ENCODE measurements at places on chromosomes 1 and 21. TPM values are rescaled to one million over a fixed set of nuclear protein-coding genes. Genes with fewer than 3 reads are reported as not detected.

- DNase-seq, result no peak
Measured at GRCh38 chr1:206666954-206667665, 17.6 kb upstream of the MAPKAPK2 start.

Gene UTS2
- not detected for polyA plus RNA-seq

DNA sequence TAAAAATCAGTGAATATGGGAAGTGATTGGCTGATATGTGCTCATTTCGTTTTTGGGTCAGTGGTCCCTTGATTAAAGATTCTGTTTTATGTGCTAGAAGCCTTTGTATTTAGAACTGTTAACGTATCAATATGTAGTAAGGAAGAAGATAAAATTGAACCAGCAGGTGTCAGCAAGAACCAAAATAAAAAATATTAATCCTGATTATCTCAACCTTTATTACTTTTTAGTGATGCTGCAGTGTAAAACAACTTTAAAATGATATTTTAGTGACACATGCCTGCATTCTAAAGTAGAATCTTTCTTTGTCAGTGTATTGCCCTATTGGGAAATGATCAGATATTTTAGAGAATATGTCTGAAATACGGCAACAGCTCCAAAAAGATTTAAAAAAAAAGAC is 49.5 kb downstream of the NEK7 start:
- no peak for DNase-seq

GRCh38 chr1:2032737-2033136 is 13.6 kb downstream of the GABRD start:
- DNase-seq, result no peak

DNA sequence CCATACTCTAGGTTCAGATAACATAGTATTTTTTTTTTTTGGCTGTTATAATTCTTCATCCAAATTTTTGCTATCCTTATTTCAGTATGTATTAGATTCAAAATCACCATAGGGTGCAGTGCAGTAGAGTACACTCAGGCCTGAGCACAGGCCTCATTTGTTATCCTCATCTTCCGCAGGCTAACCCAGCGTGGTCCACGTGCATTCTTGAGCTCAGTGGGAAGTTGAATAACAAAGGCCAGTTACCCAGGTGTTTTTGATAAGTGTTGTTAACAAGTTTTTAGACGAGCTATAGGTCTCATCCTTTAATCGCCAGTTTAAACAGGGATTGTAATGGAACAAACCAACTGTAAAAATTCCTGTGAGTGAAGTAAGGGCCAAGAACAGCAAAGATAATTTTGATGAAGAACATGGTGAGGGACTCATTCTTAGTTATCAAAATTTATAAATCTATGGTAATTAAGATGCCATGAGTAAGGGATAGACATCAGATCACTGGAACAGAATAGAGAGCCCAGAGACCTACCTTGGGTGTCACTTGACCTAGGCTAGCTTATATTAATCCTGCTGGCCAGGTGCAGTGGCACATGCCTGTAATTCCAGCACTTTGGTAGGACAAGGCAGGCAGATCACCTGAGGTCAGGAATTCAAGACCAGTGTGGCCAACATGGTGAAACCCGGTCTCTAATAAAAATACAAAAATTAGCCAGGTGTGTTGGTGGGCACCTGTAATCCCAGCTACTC is 22.0 kb downstream of the FLVCR1 start:
- DNase-seq, result no peak

- DNase-seq, result no peak
Measured at GRCh38 chr1:239947801-239948200, 143.9 kb upstream of the FMN2 start.

DNA sequence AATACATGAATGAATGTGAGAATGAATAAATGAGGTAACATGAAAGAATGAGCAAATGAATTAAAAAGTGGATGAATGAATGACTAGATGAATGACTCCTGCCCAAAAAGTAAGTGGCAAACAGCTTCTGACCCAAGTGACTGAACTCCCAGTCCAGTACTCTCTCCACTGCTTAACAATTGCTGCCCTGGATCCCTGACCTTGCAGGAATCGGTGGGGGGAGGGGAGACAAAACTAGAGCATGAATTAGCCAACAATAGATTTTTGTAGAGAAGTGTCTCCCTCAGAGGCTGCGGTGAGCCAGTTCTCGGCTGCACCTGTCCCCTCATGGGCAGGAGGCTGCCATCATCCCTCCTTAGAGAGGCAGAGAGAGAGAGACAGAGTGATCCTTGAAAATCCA is 5.9 kb upstream of the GRIK3 start:
- DNase-seq, result no peak

DNA sequence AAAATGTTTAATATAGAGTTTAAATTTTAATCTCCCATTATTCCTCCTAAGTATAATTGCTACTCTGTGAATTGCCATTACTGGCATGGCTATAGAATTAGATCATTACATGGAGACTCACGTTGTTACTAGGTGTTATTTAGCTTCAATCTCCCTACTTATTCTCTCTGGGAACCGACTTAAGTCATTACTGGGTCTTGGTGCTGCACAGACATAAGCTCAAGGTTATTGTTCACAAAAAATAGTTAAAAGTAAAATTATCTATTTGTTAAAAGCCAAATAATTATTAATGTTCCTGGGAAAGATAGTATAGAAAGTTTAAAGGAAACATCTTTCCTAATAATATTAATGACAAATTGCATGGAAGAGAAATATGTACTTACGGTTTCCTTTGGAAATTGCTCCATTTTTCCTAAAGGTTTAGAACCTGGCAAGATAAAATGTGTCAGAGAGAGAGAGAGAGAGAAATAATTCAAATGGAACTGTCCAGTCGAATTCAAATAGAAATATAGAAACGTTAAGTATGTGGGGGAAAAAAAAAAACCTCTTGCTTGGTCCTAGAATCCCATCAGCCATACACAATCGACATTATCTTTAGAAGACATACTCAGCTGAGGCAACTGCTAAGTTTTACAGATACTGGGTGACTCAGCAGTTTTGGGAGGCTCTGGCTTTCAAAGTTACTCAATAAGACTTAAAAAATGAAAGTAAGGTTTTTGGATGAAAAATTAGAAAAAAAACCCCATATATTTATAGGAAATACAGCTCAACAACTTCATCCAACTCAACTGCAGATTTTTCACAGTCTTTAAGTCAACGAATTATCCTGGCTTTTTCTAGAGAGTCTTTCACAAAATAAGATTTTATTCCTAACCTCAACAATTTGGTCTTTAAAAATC is at the start of gene SPTA1:
Gene SPTA1, minus strand, starts transcription at position 605 of the 899 bp plus-strand sequence. Its CDS starts 198 bp downstream, at position 407.
- no peak for DNase-seq

DNA sequence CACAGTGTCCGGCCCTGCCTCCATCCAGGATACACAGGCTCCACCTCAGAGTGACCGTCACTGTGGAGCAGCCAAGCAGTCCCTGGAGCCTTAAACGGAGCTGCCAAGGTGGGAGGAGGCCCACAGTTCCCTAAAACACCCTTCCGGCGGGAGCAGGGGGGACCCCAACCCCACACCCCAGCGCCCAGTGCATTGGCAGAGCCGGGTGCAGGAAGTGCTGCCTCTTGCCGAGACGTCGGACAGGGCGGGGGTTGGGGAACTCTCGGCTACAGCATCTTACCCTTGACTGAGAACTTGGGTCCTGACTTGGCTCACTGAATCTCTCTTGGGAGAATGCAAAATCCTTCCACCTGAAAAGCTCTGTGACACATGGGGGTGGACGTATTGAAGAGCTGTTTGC is 38.7 kb upstream of the TMEM51 start:
- DNase-seq, result no peak

DNA sequence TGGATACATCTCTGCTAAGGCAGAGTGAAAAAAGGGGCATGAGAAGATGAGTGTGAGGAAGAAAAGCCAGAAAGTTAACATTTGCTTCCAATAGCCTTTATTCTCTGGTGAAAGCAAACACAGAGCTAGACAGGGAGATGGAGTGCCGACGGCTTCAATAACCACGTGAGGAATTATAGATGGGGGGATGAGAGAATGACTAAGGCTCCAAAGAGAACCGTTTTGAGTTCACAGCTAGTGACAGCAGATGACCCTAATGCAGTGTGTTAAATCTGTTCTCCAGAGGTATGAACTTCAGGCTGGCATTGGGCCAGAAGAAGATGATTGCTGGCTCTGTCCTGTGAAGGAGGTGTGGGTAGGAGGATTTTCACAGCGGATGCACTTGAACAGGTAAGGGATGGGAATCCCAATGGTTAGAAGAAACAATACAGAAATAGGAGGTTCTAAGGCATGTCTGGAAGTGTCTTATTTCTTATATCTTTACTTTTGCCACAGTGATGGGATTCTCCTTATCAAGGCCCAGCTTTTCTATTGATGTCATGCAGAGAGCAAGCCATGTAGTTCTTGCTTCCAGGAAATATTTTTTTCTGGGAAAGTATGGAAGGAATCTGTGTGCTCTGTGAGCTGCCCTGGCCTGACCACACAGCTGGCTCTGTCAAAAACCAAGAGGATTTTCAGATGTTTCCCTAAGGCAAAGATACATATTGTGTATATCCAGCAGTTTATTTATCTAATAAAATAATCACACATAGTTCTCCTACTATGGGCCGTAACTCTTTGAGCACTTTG is 573.8 kb downstream of the LTN1 start:
- DNase-seq, result no peak

Measured in renal pelvis (tissue), 12 donors.